ENCODE measurements at places on chromosomes 12 and 14.

GRCh38 chr14:100822013-100822412 is 3.9 kb upstream of the MEG3 start:
- no peak for DNase-seq

GRCh38 chr12:94143951-94144350 is 4.4 kb upstream of the PLXNC1 start:
- DNase-seq, result no peak

DNA sequence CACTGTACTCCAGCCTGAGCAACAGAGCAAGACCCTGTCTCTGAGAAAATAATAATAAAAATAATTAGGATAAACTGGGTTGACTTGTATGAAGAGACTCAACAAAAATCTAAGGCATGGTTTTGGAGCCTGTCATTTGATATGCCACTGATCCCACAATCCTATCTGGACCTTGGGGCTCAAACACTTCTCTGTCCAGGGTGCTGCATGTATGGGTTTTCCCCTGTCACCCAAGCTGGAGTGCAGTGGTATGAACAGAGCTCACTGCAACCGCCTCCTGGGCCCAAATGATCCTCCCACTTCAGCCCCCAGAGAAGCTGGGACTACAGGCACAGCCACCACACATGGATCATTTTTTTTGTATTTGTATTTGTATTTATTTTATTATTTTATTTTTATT is 5.3 kb upstream of the VSIG10 start:
- DNase-seq, result no peak

DNA sequence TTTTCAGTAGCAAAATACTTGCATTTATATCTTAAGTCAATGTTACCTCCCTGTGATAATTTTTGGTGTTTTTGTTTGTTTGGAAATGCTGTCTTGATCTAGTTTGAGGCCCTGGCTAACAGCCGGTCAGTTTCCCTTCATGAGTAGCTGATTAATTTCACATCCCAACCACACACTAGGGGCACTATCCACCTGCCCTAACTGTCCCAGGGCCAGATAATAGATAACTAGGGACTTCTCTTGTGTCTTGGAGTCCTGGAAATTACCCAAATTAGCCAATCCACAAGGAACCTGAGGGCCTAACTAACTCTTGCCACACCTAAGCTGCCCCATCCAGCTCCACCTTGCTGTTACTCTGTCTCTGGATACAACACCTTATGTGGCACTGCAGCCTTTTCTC is 399.9 kb downstream of the FOXG1 start:
- DNase-seq, result no peak

- DNase-seq, result no peak
These were observed 41.4 kb upstream of the FGF6 start for GRCh38 chr12:4486980-4487379.

GRCh38 chr12:13066014-13066413 is 21.8 kb downstream of the FAM234B start:
- no peak for DNase-seq

DNA sequence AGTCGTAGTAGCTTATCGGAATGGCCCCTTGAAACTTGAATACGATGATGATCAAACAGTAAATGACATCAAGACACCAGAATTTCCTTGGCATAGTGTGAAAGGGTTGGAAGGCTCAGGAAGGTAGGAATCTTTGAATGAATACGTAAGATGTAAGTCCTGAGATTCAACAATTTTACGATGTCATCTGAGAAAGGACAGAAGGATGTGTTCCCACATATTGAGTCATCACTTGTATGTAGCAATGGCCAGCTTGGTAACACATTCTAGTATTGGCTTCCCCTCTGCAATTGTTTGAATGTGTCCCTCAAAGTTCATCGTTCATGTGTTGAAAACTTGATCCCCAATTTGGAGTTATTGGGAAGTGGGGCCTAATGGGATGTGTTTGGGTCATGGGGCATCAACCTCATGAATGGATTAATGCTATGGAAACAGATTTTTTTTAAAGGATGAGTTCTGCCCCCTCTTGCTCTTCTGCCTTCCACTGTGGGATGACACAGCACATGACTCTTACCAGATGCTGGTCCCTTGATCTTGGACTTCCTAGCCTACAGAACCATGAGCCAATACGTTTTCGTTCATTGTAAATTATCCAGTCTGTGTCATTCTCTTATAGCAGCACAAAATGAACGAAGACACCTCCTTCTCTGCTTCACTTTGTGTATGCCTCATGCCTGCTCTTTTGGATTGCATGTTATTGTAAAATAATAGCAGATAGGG is 284.6 kb downstream of the BCAT1 start:
- DNase-seq, result no peak
